Foreskin keratinocyte (primary cell): ENCODE measurements at places on chromosomes 13 and 19. TPM values are rescaled to one million over a fixed set of nuclear protein-coding genes. Genes with fewer than 3 reads are reported as not detected.

NTN5 gene
- not detected in 2 replicates for polyA plus RNA-seq

FLT1 gene
- not detected in 2 replicates for polyA plus RNA-seq

TNNT1 gene
- polyA plus RNA-seq: 157 and 208 TPM in 2 replicates

ADPRHL1 gene
- polyA plus RNA-seq: 0.52 and 0.72 TPM in 2 replicates

SLITRK5 gene
- polyA plus RNA-seq: 0.06 and 0.07 TPM in 2 replicates

CEACAM7 gene
- polyA plus RNA-seq: not detected in 2 replicates

BEST2 gene
- not detected in 2 replicates for polyA plus RNA-seq

PSPN gene
- polyA plus RNA-seq: 1.0 and 1.2 TPM in 2 replicates

TEX29 gene
- polyA plus RNA-seq: 0.12 and 0.13 TPM in 2 replicates

CYP4F3 gene
- 0.02 and 0.03 TPM in 2 replicates for polyA plus RNA-seq

DNAAF3 gene
- 10.2 and 11.4 TPM in 2 replicates for polyA plus RNA-seq

ONECUT3 gene
- not detected in 2 replicates for polyA plus RNA-seq

CYP4F8 gene
- not detected in 2 replicates for polyA plus RNA-seq

GIPC3 gene
- 0.01 TPM in 1 of 2 replicates, not detected in the other for polyA plus RNA-seq

ZNF284 gene
- polyA plus RNA-seq: 0.67 and 0.88 TPM in 2 replicates

CPB2 gene
- polyA plus RNA-seq: not detected in 2 replicates

PCDH9 gene
- 0.01 and 0.02 TPM in 2 replicates for polyA plus RNA-seq

RFPL4A gene
- polyA plus RNA-seq: not detected in 2 replicates

ZGLP1 gene
- polyA plus RNA-seq: 3.4 and 3.6 TPM in 2 replicates

DCT gene
- 0.01 TPM in 1 of 2 replicates, not detected in the other for polyA plus RNA-seq

NCR1 gene
- not detected in 2 replicates for polyA plus RNA-seq

TDRD12 gene
- polyA plus RNA-seq: 0.38 and 0.91 TPM in 2 replicates

ZNF420 gene
- 1.4 and 1.7 TPM in 2 replicates for polyA plus RNA-seq

SMAD9 gene
- 0.06 and 0.07 TPM in 2 replicates for polyA plus RNA-seq

GPC5 gene
- polyA plus RNA-seq: not detected in 2 replicates

LGALS14 gene
- polyA plus RNA-seq: not detected in 2 replicates

ZNF626 gene
- polyA plus RNA-seq: 1.6 and 2.2 TPM in 2 replicates

ZNF491 gene
- polyA plus RNA-seq: 0.16 and 0.19 TPM in 2 replicates

KLK5 gene
- 133 and 143 TPM in 2 replicates for polyA plus RNA-seq
